ENCODE measurements at places on chromosomes 12 and 14.
A peak's percentile ranks its signal among the peaks of the same experiment; 100 is the strongest.

GRCh38 chr12:53060721-53061276 is 10.9 kb downstream of the TNS2 start:
- no peak for DNase-seq

DNA sequence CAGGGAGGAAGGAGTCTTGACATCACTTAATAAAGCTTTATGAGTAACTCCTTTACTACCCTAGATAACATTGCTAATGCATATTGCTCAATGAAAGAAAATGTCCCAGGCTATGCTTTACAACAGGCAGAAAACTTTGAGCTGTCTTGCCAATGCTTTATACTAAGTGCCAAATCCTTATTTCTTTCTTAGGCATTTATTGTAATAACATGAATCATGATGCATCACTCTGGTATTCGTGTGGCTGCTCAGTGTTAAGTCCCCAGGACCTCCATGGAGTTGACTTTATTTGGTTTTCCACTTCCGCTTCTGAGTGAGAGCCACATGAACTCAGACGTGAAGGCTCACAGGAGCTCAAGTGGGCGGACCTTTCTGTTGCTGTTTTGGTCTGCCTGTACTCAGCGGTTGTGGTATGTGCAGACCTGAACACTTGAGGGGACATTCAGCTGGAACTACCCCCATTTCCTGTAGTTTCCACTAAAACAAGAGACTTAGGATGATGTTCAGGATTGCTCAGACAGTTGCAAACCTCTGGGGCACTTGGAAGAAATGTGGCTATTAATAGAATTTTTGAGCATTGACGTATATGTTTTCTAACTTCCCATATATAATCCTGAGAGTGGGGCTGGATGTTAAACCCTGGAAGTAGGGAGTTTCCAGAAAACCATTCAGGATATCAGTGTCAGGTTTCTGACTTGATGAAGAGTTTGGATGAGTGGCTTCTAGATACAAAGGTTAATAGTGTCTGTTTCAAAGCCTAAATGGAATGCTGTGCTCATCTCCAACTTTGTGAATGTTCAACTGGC is 258.6 kb downstream of the MSRB3 start:
- peak; percentile 58 for DNase-seq

DNA sequence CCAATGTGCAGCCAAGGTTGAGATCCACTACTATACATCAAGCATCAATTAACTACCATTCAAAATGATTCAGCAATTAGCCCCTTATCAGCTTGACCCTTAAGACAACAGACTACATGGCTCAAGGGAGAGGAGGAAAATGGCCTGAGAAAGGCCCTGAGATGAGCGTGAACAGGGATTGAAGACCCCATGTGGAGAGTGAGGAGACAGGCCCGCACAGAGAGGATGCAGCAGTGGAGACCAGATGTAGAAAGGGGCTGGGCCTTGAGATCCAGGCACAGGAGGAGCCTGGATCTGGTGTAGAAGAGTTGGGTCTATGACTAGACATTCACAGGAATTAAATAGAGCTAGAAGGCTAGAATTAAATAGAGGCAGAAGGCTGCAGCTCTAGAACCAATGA is 229.1 kb downstream of the MON2 start:
- DNase-seq: no peak

GRCh38 chr12:7017870-7018349 is 366 bp downstream of the LPCAT3 start:
- DNase-seq: peak; percentile 79

DNA sequence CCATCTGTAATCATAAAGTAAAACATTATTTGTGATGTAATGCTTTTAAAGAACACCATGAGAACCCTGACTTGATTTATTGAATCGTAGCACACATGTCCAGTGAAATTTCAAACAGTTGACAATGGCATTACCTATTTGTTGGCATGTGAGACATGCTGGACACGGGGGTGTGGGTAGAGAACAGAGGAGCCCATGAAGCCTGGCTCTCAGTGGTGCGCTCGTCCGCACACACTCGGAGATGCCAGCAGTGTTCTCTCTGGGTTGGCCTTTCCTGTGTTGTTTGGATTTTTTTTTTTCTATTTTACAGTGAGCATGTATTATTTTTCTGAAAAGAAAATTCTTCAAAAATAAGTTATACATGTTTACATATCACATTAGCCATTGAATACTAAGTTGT is 78.2 kb downstream of the PPP2R5C start:
- no peak for DNase-seq

DNA sequence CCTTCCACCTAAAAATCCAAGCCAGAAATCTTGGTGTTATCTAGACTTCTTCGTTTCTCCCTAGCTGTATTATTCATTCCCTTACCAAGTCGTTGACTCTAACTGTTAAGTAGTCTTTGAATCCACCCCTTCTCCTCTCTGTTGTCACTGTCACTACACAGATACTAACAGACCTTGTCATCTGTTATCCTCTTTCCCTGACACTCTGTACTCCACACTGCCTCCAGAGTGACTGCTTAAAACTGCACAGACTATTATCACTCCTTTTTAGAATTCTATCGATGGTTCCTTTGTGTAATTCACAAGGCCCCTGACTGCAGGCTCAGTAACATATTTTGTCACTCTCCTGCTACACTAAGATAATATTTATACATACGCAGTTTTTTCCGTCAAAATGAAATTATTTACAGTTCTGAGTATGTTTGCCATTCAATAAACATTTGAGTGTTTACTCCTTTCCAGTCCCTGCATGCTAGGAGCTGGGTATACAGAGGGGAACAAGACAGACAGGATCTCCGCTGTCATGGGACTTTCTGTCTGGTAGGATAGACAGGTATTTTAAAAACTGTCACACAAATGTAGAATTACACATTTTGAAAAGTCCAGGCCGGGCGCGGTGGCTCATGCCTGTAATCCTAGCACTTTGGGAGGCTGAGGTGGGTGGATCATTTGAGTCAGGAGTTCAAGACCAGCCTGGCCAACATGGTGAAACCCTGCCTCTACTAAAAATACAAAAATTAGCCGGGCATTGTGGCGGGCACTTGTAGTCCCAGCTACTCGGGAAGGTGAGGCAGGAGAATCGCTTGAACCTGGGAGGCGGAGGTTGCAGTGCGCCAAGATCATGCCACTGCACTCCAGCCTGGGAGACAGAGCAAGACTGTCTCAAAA is 3.8 kb downstream of the MARS1 start:
- no peak for DNase-seq

- DNase-seq: peak; percentile 14
These were observed 49.1 kb upstream of the CAND1 start for GRCh38 chr12:67220065-67220464.

- DNase-seq: no peak
These were observed 938.6 kb upstream of the MDGA2 start for GRCh38 chr14:48614003-48614402.

DNA sequence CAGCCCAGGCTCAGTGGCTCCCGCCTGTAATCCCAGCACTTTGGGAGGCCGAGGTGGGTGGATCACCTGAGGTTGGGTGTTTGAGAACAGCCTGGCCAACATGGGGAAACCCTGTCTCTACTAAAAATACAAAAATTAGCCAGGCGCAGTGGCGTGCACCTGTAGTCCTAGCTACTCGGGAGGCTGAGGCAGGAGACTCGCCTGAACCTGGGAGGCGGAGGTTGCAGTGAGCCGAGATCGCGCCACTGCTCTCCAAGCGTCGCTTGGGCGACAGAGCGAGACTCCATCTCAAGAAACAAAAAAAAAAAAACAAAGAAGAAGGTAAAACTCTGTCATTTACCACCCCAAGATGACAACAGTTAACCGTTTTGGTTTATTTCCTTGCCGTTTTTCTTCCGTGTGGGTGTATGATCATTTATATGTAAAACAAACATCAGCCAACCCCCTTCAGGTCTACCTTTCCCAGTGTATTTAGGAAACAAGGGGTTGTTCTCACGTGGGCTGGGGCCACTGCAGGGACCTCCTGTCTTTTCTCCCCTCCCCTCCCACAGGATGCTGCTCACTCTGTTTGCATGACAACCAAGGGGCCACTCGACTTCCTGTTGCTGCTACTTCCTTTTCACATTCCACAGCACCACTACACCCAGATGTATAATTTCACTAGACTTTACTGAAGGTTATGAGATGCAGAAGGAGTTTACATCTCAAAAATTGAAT is 13.6 kb downstream of the TTC9 start:
- peak; percentile 65 for DNase-seq

GRCh38 chr14:31843361-31844091 is 233.6 kb upstream of the ARHGAP5 start:
- no peak for DNase-seq

DNA sequence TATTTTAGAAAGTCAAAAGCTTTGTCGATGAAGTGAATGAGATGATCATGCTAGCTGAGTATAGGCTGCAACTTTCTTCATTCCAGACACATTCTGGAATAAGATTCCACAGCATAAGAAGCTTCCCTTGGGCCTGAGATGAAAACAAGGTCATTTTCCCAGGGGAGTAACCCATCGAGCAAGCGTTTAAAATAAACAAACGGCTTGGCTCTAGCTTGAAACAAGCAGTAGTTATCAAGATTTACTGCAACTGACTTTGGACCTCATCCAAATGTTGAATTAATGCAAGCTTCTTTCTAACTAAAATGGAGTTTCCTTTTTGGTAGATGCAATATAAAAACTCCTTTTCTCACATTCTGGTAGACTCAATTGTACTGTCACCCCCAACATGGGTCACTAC is 23.0 kb downstream of the KCNJ8 start:
- no peak for DNase-seq

- no peak for DNase-seq
These were observed 87.5 kb downstream of the DUSP16 start for GRCh38 chr12:12474931-12475795.

GRCh38 chr12:131202592-131203378 is 249.1 kb downstream of the ADGRD1 start:
- no peak for DNase-seq

- DNase-seq: no peak
These were observed 28.2 kb upstream of the TMEM179 start for GRCh38 chr14:104632781-104633180.

GRCh38 chr12:27971121-27971489 is 1.4 kb downstream of the PTHLH start:
- DNase-seq: peak; percentile 19

DNA sequence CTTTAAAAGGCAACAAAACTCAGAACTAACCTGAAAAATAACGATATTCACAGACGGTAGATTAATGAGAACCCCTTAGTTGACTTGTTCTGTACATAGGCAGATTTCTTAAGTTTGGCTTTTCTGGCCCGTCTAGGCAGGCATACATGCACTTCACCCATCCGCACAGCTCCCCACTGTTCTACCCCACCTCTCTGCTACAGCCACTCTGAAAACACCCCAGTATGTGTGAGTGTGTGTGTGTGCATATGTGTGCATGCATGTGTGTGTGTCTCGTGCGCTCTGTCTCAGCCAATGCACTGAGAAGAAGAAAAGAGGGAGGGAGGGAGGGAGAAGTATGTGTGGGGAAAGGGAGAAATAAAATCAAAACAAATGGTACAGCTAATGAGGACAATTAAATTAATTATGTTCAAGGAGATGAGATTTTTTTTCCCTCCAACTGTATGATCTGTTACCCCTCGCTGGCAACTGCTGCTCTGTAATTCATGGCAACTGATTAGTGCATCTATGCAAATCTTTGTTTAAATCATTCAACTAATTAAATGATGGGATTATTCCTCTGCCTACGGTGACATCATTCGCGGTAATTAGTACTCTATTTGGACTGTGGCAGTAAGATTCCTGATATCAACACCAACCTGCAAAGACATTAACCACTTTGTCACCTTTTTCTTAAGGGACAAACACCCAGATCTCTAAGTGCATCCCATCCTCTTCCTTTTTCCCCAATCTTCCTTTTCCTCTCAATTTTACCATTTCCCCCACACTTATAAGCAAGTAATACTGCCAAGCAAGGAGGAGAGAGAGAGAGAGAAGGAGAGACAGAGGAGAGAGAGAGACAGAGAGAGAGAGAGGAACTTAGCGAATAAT is 2.2 kb upstream of the LMO3 start:
- DNase-seq: no peak

- DNase-seq: no peak
These were observed 24.6 kb upstream of the NCOR2 start for GRCh38 chr12:124592050-124592449.

Data from iPS-NIHi11 (cell line).